ENCODE measurements at places on chromosomes 13 and 19.

DNA sequence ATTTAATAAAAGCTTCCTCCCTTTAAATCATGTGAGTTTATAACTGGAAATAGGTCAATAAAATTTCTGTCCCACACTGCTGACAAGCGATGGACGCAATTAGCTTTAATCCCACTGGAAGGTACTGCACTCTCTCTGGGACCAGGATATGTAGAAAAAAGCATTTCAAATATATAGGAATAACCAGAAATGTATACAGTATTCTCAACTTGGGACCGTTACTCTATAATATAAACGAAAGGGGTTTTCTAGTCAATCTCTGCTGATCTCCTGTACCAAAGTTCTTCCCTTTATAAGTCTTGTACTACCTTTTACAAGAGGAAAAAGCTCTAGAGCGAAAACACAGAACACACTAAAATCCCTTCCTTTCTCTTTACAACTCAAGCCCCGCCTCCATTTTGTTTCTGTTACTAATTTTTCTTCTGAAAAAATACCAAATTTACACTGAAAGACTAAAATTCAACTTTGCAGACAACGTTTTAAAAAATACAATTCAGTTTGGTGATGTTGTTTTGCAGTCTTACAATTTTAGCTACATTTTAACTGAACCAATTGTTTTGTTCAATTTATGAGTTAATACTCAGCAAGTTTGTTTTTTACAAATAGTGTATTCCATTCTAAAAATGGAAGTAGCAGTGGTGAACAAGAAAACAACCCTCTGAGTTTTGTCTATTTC lies 1.7 kb upstream of the USPL1 start:
- peak; percentile 65 for DNase-seq

DNA sequence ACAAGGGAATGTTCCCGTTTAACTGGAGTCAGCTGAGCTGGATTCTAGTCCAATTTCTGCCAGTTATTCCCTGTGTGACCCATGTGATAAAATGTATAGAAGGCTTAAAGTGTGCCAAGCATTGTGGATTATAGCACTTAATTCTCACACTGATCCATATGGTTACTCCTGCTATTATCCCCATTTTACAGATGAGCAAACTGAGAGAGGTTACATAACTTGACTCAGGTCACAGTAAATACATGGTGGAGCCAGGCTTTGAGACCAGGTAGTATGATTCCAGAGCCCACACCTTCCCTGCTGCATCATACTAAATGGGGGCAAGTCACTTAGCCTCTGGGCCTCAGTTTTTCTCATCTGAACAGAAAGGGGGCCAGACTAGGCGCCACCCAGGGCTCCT lies 2.0 kb upstream of the DHRS12 start:
- DNase-seq: no peak

DNA sequence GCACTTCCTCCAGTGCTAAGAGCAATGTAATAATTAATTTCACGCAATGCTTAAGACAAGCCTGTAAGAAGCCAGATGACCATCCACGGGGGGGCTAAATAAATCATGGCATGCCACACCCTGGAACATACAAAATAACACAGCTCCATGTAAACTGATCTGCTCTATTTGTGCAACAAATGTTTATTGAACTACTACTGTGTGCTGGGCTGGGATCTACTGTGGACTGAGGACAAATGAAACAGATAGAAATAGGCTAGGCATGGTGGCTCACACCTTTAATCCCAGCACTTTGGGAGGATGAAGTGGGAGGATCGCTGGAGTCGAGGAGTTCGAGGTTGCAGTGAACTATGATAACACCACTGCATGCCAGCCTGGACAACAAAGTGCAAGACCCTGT lies 21.3 kb downstream of the TGFB1 start:
- DNase-seq: no peak

DNA sequence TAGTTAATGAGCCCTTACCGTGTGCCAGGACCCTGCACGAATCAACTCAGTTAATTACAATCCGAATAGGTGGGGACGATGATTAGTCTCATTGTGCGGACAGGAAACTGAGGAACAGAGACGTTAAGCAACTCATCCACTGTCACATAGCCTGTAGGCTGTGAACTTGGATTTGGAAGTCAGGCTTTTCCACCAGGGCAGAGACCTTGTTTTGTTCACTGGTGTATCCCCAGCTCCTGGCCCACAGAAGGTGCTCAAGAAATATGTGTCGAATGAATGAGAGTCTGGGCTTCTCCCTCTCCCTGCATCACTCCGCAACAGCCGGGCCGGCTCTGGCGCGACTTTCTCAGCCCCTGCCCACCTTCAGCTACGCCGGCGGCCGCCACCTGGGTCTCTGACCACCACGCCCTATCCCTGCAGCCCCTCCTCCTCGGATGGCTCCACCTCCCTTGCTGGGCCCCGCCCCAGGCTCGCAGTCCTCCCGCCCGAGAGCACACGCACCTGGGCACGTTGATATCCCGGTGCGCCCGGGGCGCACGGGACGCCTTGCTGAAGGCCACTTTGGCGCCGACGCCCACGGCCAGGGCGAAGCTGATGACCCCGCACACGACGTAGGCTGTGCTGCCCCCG lies 1.3 kb downstream of the SHISA7 start:
- peak; percentile 65 for DNase-seq

DNA sequence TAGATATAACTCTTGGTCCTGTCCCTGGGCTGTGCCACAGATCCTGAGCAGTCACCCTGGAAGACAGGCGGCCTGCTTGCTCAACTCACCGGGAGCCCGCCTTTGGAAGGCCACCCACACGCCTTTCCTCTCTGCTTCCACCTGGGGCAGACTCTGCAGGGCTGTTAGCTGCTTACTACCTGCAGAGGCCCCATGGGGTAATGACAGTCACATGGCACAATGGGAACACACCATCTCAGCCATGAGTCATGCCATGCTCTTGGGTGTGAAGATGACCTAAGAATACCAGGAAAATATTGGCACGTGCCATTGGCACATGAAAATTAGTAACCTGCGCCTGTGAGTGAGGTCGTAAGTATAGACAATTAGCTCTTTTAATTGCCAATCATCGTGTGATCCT lies 108.6 kb downstream of the COL4A2 start:
- DNase-seq: no peak

DNA sequence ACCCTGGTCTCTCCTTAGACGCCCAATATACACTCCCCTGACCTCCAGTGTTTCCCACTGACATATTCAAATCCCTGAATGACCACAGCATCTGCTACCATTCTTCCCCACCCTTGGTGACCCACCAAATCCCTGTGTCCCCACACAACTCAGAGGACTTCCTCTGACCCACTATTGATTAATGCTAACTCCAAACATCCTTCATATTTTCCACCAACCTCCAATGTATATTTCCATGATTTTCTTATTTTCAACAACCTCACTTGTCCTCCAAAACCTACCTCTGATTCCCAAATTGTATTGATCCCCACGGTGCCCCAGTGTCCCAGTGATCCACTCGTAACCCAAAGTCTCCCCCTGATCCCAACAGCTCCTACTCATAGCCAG lies 526 bp upstream of the DMWD start:
- no peak for DNase-seq

DNA sequence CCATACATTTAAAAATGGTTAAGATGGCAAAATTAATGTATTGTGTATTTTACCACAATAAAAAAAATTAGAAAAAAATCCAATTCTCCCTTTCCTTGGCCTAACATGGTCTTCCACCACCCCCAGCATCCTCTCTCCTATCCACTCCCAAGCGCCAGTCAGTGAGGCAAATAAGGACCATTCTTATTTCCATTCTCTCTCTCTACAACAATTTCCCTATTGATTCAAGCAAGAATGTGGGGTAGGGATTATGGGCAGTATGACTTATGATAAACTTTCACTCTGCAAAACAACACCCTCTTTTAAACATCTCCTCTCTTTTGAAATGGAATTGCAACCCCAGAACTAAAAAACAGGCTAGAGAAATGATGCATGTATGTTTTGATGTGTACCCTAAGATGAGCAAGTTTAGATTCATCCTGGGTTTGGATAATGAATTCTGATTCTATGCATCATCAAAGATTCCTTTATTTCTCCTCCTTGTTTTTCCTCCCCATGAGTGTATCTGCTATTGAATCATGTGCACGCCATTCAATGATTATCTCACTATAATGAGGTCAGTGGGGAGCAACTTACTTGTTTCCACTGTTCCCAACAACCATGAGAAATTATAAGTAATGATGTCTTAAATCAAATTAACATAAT lies 3.5 kb downstream of the STARD13 start:
- DNase-seq: no peak

DNA sequence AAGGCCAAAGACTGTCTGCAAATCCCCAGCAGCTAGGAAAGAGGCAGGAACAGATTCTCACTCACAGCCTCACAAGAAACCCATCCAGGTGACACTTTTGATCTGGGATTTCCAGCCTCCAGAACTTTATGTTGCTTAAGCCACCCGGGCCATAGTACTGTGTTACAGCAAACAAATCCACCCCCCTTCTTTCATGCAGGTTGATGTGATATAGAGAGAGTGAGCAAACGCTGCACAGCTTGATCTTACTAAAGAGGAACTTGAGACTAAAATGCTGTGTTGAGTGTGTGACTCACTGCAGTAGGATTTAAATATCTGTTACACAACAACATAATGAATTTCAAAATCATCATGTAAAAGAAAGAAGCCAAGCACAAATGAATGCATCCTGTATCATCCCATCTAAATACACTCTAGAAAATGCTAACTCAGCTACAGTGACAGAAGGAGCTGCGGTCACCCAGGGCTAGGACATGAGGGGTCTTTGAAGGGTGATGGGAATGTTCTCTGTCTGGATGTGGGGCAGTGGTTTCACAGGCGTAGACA lies 32.2 kb downstream of the RCBTB2 start:
- DNase-seq: no peak

GRCh38 chr19:57747472-57747807 lies 825 bp downstream of the ZNF776 start:
- DNase-seq: no peak

All from NCI-H526 treated with DMSO at 0.1 percent for 48 hours (cell line).